Lower lobe of right lung (tissue), 2 donors: ENCODE measurements at places on chromosomes 1 and 21.

GRCh38 chr1:206680279-206680678 is 4.4 kb upstream of the MAPKAPK2 start:
- DNase-seq = no peak

DNA sequence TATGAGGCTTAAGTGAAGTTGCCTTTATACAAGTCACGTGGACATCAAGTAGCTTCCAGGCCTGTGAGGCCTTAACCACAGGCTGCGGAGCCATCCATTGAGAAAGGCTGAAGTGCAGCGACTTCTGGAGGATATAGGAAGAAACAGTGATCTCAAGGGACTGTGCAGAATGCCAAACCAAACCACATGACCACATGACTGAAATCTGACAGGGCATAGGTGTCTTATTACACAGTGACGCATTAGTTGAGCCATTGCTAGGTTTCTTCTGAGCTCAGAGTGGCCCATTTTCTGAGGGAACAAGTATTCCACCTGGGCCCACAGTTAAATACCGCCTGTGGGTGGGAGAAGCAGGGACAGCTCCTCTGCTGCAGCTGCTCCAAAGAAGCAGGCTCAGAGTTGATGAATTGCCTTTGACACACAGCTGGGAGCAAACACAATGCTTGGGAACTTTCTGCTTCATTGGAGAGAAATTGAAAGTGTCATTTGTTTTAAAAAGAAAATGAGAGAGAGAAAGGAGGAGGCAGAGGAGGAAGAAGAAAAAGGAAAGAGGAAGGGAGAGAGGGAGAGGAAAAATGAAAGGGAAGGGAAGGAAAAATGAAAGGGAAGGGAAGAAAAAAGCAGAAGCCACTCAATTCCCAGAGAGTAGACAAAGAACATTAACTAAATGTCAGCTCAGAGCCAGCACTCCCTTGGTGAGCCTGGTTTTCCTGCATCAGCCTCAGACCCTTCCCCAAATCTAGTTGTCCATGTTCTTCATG is 94.4 kb downstream of the COLGALT2 start:
- peak; percentile 54 for DNase-seq

GRCh38 chr1:58282623-58283387 is 263.7 kb downstream of the OMA1 start:
- no peak for DNase-seq

DNA sequence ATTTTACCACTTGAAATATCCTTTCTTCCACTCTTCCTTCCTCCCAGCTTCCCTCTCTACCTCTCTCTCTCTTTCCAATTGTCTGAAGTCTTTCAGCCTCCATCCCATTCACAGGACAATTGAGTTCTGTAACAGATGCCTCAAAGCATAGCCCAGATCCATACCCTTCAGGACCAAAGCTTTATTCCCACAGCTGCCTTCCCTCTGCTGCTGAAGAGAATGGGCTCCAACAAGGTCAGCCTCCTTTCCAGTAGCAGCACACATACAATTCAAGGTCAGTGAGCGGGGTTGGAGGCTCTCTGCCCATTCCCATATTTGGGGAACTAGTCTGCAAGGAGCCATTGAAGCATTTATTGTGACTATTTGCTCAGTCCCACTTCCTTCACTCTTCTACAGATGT is 179.9 kb downstream of the DPYD start:
- DNase-seq = no peak

DNA sequence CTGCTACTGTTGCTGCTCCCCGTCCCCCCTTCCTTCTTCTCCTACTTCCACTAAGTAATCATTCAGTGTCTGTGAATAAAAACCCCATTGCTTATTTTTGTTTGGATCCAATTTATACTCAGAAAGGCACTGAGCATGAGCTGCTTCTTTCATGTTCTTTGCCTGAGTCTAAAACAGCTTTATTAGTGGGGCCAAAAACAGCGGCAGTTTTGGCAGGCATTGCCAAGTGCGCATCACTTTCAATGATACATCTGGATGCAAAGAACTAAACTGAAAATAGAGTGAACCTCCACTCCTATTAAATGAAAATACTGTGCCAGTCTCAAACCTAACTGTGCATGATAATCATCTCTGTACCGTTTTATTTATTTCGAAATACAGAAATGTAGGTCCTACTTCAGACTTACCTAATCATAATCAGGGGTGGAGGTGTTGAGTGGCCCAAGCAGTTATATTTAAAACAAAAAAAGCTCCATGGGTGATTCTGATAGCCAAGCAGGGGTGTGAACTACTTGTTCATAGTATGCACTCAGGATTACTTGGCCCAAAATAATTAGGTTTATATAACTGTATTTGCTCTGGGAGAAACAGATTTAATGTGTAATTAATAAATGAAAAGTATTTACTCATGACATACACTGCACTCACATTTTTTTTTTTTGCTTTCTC is 48.4 kb downstream of the NEK7 start:
- no peak for DNase-seq

GRCh38 chr1:162056043-162056442 is 13.4 kb upstream of the NOS1AP start:
- peak; percentile 61 for DNase-seq

- no peak for DNase-seq
Measured at GRCh38 chr1:11170102-11170501, 19.1 kb upstream of the ANGPTL7 start.

DNA sequence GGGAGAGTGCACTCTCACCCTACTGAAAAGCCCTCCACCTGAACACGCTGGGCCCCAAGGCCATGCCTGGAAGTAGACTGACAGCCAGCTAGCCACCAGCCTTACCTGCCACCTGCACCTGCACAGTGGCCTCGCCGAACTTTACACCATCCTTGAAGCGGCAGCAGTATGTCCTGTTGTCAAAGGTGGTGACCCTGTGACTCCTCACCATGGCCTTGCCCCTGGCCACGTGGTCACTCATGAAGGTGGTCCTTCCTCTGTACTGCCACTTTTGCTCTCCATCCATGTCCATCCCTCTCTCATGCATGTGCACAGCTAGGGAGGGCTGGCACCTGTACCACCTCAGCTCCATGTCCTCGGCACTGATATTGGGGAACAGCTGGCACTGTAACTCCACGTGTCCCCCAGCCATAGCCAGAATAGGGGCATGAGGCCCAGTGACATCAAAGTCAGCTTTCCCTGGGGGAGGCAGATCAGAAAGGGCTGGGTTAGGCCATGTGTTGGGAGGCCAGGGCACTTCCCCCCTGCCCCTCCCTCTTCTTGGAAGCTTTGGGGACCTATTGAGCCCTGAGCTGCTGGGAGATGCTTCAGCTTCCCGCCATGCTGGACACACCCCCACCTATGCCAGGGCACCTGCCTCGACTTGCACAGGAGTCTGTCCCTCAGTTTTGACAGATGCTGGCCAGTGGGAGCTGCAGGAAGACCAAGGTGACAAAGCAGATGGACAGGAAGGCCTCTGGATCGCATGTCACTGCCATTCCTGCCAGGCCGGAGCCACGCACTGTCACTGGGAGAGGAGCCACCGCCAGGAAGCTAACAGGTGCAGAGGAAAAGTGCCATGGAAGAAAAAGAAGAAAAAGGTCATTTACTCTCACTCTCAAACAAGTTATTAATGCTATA is 24.6 kb downstream of the RNF187 start:
- DNase-seq = no peak

GRCh38 chr1:100130552-100131077 is 2.1 kb downstream of the SASS6 start:
- no peak for DNase-seq

- DNase-seq = no peak
Measured at GRCh38 chr1:207028884-207029650, 3.5 kb downstream of the C1orf116 start.

DNA sequence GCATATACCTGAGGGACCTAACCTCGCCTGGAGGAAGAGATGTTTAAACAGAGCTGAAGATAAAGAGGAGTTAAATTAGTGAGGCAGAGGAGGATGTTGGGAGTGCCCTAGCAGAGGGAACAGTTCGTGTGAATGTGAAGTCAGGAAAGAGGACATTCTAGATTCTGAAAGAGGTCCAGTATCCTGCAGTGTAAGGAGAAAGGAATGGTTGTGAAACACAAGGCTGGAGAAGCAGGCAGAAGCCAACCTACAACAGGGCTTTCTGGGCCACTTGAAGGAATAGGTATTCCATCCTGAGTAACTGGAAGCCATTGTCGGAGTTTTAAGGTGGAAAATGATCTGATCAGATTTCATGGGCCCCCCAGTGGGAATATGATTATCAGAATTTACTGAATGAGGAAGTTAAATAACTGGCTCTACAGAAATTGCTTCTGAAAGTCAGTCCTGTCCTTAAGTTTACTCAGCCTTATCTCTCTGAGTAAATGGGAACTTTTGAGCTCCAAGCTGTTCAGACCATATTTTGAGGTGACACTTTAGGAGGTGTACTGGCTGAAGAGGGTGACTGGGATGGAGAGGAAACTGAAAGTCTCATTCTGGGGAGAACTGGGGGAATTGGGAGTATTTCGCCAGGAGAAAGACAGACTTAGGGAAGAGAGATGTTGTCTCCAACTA is 24.4 kb upstream of the FAAH start:
- DNase-seq = no peak
